Stimulated activated CD4-positive, alpha-beta T cell treated with anti-CD3 and anti-CD28 coated beads, Interleukin-15, amount 100 ng/mL, for 24 hours (primary cell): ENCODE measurements at places on chromosomes 12 and 14.

GRCh38 chr14:34081101-34081575 is 130.3 kb upstream of the EGLN3 start:
- no peak for DNase-seq

GRCh38 chr14:96889091-96889490 is 91.9 kb downstream of the VRK1 start:
- DNase-seq: no peak

GRCh38 chr14:60151715-60152114 is 13.5 kb downstream of the DHRS7 start:
- DNase-seq: peak; percentile 73

DNA sequence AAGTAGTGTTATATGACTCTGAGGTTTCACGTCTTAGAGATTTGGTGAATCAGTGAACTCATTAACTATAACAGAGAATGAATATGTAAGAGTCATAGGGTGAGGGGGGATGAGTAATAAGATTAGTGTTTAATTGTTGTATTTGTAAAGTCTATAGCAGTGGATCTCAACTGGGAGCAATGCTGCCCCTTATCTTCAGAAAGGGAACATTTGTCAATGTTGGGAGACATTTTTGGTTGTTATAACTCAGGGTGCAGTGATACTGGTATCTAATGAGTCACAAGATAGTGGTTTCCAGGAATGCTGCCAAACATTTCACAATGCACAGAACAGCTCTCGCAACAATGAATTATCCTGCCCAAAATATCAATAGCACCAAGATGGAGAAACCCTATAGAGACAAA is 1193.7 kb downstream of the GALC start:
- DNase-seq: no peak

DNA sequence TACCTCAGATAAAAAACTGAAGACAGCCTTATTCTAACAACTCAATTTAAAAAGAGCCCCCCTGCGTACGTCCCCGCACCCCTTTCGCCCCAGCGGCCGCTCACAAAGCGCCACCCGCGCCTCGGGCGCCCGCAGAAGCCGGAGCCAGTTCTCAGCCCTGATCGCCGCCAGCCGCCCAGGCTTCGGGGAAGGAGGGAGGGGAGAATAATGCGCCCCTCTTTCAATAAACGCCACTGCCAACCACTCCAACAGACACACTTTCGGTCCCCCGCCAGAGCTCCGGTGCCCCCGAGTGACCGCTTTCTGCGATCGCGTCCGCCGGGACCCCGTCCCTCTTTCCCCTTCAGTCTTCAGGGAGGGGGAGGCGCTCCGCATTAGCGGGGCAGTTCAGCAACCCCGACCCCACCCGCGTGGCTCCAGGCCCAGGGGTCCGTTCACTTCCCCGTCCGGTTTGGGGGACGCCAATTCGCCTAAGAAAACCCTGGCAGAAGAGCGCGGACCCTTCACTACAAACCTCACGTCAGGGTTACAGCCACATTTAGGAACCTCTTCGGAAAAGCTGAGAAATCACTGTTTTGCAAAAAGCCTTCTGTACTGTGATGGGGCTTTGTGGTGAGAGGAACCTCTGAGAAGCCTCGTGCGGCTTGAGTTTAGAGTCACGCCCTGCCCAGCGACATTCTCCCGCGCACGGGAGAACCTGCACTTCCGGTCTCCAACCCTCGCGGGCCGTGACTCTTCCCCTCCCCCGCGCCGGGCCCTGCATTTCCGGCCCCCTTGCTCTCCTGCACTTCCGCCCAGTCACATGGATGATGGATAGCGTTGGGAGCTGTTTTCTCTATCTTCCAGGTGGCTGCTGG is 18.7 kb downstream of the FOXG1 start:
- DNase-seq: no peak

- DNase-seq: no peak
These were observed 733.6 kb upstream of the TBX3 start for GRCh38 chr12:115417610-115418009.

DNA sequence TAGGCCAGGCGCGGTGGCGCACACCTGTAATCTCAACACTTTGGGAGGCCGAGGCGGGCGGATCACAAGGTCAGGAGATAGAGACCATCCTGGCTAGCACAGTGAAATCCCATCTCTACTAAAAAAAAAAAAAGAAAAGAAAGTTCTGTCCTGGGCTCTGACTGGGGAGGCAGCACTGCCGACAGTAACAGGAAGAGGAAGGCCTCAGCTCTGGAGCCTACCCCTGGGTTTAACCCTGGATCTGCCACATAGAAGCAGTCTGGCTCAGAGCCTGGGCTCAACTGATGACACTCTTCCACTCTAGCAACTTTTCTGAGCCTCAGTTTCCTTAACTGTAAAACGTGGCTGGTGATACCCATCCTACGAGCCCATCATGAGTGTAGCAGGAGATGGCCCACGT is 60.5 kb downstream of the ACTN1 start:
- DNase-seq: no peak
